ENCODE measurements at places on chromosomes 6 and 20.
A peak's percentile ranks its signal among the peaks of the same experiment; 100 is the strongest.

DNA sequence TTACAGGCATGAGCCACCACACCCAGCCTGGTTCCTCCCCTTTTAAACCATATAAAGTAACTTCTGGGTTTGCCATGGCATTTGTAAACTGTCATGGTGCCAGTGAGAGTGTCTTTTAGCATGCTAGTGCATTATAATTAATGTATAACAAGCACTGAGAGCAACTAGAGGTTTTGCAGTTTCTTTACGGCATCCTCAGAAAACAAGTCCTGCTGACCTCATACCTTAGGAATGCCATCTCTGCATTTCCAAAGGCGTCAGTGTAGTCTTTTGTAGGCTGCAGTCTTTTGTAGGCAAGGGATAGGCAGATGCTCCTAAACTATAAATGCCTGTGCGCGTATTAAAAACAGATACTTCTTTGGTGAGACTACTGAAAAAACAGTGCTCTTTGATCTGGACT lies 75.0 kb upstream of the EZR start:
- peak; percentile 86 for DNase-seq

DNA sequence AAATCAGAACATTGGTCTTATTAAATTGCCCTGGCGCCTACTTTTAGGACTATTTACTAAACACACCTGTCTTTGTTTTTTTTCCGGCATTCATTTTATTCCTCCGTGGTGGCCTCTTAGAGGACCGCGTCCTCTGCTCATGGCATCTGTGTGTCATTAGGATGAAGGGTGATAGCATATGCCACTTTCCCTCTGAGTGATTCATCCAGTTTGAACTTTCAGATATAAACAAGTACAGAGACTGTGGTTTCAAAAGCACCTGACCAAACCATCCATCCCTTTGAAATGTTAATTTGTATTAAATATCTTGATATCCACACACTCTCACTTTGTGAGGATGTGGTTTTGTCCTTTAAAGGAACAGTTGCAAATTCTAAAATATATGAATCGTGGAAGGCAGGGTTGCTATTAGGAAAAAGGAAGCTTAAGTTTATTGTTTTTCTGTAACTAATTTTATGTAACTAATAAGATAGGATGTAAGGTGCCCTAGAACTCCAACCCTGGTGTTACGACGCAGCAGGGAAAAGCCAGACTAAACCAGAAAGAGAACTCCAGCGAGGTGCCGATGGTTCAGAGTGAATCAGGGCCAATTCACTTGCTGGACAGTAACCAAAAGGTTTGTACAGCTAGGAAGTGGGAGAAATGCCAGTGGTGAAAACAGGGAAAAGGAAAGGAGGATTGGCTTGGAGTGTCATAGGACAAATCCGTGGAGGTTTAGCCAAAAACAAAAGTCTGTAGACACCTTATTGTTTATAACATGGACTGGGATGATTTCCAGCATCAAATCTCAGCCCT lies 98.7 kb downstream of the SHLD1 start:
- DNase-seq = no peak

- no peak for DNase-seq
These were observed 8.9 kb downstream of the FITM2 start for GRCh38 chr20:44302026-44302669.

GRCh38 chr6:106360989-106361430 lies 493 bp downstream of the CRYBG1 start:
- DNase-seq = no peak

- no peak for DNase-seq
These were observed 268.3 kb downstream of the CD109 start for GRCh38 chr6:73964241-73964854.

GRCh38 chr6:163564534-163564933 lies 150.0 kb downstream of the QKI start:
- DNase-seq = no peak

DNA sequence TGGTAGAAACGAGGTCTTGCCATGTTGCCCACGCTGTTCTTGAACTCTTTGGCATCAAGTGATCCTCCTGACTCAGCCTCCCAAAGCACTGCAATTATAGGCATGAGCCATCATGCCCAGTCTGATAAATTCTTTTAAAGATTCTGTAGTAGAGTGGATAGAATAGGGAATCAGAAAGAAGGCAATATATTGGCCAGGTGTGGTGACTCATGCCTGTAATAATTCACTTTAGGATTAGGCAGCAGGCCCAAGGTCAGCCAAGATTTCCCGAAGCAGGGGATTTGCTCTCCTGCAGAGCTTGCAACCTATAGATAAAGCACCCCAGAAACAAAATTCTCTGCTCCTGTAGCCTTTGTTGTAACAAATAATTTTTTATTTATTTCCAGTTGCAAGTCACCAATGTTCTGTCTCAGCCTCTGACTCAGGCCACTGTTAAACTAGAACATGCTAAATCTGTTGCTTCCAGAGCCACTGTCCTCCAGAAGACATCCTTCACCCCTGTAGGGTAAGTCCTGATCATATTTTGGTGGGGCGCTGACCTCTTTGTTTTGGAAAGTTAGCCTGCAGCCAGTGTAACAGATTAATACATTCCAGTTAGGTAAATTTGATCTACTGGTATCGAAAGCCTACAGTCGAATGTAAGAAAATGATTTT lies 30.4 kb upstream of the MROH8 start:
- DNase-seq = no peak

- DNase-seq = no peak
These were observed 6.0 kb downstream of the PCMT1 start for GRCh38 chr6:149755300-149756260.

DNA sequence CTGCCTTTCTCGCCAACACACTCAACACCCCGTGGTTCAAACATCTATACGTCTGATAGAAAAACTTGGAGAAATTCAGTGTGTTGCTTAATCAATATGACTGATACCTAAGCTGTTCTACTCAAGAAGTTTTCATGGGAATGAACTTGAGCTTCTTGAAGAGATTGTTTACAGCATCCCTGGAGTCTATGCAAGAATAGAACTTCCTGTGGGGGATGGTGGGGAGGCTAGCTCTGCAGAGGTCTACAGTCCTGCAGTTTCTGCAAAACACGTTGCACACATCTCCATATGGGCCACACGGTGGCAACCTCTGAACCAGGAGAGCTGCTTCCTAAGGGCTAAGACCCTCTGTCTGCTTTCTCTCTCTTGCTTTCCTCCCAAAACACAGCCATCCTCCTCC lies 32.7 kb upstream of the FANCE start:
- DNase-seq = no peak

DNA sequence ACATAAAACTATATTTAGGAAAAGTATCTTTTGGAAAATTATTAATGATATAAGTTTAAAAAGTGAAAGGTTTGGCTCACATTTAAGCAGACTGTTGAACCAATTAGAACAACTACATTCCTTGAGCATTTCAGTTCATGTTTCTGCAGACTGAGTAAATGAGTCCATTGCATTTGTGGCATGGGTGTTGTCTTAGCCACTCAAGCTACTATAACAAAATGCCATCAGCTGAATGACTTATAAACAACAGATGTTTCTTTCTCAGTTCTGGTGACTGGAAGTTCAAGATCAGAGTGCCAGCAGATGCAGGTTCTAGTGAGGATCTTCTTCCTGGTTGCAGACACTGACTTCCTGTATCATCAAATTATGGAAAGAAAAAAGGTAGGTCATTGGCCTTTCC lies 67.1 kb upstream of the SLC2A12 start:
- DNase-seq = no peak

DNA sequence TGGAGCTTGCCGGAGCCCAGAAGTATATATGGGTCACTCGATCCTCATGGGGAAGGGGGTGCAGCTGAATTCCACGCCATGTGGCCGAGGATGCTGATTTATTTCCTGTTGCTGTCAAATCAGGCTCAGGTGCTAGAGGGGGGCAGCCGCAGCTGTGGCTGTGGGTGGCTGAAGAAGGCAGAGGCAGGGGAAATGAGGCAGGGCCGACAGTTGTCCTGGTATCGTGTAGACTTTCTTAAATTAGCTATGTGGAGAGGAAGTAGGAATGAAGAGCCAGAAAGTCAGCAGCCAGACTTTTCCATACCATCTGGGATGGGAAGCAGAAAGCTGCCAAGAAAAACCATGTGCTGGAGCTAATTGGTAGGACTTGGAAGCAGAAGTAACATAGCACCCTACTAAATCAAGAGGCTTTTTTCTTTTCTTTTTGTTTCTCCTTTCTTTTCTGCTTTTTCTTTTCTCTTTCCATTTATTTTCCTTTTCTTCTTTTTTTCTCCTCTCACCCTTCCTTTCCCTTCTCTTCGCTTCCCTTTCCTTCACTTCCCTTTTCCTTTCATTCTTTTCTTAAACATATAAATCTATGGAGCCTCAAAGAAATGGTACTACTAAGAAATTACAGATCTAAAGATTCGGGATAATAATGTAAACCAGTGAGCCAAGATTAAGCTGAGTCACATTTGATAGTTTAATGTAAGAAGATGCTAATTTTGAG lies 90.6 kb upstream of the CD83 start:
- no peak for DNase-seq

- DNase-seq = no peak
These were observed 6.5 kb upstream of the SLC24A3 start for GRCh38 chr20:19205981-19206396.

GRCh38 chr6:68958327-68958726 lies 323.2 kb downstream of the ADGRB3 start:
- peak; percentile 4 for DNase-seq

GRCh38 chr20:11838076-11838636 lies 79.5 kb upstream of the BTBD3 start:
- DNase-seq = no peak

- DNase-seq = no peak
These were observed 159.6 kb downstream of the SASH1 start for GRCh38 chr6:148502083-148502772.

- no peak for DNase-seq
These were observed 628.3 kb downstream of the MMUT start for GRCh38 chr6:48834706-48835105.

DNA sequence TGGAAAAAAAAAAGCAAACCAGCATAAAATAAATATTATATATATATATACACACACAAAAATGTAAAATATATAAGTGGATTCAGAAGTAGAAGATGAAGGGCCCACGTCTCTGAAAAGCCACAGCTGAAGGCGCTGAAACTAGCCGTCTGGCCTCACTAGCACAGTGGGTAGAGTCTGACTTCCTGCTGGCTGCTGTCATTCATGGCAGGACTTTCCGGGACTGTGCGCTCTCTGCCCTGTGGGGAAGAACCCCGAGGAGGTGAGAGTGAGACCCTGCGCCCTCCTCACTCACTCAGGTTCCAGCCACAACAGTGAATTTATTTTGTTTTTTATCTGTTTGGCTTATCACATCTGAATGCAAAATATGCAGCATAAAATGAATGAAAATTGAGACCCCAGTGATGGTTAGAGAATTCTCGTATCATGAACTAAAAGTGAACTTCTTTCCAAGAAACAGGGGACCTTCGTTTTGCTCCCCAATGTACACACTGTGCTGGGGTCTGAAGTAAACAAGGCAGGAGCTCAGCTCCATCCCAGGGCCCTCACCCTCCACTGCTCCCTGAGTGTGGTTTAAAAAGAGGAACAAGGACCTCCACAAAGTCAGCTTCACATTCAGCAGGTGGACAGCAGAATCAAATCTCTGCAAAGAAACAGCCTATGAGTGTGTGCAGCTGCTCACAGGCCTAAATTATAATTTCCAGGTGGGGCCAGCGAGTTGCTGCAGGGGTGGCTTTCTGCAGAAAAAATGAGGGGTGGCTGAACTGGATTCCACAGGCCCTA lies 1.3 kb upstream of the RAMACL start:
- no peak for DNase-seq
